ENCODE measurements at places on chromosomes 7 and 10.
A peak's percentile ranks its signal among the peaks of the same experiment; 100 is the strongest.

- DNase-seq, result no peak
Observed at GRCh38 chr10:77269163-77269562, 368.4 kb downstream of the KCNMA1 start.

DNA sequence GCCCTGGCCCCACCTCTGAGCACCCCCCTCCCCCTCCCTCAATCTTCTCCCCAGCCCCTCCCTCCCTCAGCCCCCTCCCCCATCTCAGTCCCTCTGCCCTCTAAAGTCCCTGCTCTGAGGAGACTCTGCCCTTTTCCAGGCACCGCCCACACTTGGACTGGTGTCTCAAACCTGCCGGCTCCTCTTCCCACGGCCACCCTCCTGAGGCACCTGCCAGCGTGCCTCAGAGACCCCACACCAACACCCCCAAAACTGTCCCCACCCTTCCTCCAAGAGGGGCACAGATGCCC is 34.6 kb upstream of the HSPB1 start:
- DNase-seq, result no peak

DNA sequence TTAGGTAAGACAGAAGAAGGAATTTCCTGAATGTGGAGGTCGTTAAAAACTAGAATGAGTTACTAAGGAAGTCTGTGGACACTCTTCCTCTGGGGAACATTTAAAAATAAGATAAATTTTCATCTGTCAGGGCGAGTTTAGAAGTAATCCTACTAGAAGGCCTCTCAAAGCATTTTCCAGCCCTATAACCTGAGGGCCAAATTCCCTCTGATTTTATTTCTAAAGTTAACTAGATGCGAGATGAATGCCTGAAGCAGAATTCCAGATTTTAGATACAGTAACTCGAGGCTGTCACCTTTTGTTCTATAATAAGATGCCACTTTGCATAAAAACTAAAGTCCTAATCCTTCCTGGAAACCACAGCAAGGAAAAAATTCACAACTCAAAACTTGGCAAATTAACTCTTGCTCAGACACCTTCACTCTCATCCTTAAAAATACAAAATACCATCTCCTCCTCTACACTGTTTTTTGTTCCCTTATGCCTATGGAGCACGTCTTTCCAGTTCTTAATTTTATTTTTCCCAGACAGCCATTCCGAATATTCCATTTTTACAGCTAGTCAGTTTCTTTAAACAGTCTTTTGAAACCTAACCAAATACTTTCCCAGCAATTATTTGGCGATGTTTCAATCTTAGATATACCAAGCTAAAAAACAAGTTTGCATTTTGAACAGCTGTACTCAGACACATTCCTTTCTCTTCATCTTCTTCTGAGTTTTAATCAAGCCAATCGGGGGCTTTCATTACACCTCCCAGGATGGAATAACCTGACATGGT is 420.7 kb upstream of the NFE2L3 start:
- no peak for DNase-seq

- DNase-seq, result peak; percentile 50
Observed at GRCh38 chr10:106189292-106189691, 975.2 kb downstream of the SORCS1 start.

DNA sequence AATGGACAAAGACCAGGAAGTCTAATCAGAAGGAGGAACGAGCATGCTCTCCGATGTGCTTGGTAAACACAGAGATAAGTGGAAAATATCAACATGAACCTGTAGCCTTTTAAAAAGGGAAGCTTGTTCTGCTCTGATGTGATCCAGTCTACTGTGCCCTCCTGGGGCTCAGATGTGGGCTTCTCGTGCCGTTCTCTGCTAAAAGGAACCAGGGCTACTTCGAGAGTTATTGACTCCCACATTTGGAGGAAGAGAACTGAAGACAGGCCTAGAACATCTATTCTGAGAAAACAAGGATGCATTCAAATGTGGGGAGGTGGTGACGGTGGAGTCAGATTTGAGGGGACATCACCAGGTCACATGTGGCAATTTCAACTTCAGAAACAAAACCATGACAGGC is 325.4 kb downstream of the GLRX3 start:
- no peak for DNase-seq

DNA sequence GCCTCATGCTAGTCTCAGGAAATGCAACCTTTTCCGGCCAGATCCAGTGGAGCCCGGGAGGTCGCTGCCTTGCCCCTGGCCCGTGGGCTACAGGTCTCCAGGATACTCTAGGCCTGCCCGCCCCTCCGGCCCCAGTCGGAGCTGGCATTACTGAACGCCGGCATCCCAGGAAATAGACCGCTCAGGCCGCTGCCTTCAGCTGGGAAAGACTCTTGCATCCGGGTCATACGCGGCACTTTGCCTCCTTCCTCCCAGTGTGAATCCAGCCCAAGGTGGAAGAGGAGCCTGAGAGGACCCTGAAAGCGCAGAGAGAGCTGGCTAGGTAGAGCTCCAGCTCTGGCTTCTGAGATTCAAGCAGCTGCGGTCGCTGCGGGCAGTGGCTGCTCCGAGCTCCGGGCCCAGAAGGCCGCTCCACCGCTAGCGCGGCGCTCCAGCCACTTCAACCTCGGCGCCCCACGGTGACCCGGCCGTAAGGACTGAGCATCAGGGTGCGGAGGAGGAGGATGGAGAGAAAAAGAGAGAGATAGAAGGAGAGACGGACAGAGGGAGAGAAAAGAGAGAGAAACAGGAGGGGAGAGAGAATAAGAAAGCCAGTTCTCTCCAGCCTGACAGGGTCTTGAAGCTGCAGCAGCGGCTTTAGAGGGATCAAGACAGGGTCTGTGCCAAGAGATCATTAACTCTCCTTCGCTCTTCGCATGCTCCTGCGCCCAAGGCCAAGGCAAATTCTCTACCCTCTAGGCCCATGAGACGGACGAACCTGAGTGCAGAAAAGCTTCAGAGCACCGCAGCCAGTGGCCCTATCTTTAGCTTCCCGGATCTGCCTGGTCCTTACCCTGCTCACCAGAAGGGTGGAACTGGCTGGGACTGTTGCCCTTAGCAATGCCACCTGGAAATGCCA is 1.8 kb upstream of the HOXA10 start:
- peak; percentile 78 for DNase-seq

DNA sequence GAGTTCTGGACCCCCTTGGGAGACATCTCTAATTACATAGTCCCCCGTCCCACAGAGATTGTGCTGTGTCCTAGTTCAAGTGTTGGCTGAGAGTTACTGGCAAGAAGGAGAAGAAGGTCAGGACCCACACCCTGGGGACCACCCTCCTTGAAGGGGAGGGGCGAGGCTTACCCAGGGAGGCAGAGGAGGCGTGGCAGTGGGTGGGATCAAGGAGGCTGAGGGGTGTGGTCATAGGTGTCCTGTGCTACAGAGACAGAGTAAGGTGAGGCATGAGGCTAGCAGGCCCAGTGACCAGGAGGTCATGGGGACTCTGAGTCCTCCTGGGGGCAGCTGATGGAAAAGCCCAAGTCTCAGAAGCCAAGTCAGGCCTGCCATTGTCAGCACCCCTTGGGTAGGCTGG is 29.4 kb upstream of the ADCYAP1R1 start:
- no peak for DNase-seq

DNA sequence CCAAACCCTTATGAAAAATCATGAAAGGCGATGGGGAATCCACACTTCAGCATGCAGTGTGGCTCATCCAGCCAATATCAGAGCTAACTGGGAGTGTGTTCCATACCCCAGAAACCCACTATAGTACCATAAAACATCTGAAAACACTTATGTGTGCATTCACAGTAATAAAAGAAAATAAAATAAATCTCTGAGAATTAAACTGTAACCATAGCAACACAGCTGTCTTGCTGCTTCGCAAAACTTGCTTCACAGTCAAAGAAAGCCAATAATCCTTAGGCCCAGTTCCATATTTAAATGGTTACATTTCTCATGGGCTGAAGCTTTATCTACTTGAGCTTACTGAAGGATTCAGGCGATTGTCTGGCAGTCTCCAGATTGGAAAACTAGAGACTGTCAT is 19.9 kb upstream of the POLR1F start:
- no peak for DNase-seq

DNA sequence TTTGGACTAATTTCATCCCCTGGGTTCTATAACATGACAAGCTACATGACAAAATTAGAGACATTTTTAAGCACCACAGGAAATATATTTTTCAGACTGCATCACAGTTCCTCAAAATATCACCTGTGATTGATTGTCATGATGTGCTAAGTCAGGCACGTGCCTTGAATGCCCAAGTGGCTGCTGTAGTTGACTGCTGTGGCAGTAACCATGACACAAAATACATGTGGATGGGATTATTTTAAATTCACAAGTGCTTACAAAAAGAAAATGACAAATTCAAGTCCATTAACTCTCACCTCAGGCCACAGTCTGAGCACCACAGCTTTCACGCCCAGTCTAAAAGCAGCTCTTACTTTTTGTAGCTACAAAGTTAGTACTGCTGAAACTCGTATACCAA is 45.5 kb downstream of the TNPO3 start:
- DNase-seq, result no peak

DNA sequence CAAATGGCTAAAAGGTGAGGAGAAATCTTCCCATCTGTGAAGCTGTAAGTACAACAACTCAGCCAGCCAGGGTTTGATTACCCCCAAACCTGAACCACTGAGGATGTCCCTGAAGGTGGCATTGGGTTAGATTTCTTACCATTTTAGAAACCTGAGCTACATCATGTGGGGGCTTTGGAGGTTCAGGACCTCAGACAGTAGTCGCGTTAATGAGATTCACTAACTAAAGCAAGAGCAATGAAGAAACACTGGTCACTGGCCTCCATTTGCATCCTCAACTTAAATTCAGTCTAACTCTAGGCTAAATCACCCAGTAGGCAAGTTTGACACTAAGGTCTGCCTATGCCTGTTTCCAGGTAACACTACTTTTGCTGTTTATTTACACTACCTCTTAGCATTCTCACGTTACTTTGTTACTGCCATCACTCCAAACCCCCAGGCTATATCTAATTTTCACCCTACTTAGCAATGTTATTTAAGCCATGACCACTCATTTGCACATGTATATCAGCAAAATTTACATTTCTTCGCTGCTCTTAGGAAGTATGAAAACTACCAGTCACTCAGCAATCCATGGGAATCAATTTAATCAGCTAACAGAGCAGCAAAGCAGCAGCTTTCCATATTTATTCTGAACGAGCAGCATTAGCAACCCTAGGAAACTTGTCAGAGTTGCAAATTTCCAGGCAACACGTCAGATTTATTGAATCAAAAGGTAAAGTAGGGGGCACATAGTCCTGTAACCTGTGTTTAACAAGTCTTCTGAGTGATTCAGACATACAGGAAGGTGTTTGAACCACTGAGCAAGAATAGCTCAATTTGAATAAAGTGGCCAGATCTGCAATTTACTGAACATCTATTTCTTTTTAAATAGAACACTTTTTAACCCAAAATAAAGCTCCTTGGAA is 788.4 kb upstream of the SORCS1 start:
- DNase-seq, result no peak

GRCh38 chr10:33489501-33490176 is 155.2 kb upstream of the NRP1 start:
- no peak for DNase-seq

DNA sequence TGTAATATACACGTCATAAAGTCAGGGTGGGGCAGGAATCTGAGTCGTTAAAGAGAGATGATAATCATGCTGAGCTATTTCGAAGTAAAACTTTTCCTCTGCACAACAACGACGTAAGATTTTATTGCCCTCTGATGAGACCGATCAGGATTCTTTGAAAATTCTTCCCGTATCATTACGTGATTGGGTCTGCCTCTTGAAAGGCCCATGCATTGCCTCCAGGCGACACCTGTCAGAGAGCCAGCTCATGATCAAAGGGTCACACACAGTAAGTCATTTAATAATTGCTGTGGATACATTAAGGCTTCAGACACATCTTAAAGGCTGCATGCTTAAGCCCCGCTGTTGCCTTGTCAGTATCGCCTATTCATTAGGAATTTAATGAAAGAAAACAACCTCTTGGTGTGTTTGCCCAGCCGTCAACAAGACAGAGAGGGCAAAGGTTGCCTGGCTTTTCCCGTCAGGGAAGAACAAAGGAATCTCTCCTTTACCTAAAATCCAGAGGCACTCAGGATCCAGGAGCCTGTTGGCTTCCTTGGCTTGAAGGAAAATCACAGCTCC is 189.0 kb upstream of the SH2B2 start:
- peak; percentile 35 for DNase-seq

DNA sequence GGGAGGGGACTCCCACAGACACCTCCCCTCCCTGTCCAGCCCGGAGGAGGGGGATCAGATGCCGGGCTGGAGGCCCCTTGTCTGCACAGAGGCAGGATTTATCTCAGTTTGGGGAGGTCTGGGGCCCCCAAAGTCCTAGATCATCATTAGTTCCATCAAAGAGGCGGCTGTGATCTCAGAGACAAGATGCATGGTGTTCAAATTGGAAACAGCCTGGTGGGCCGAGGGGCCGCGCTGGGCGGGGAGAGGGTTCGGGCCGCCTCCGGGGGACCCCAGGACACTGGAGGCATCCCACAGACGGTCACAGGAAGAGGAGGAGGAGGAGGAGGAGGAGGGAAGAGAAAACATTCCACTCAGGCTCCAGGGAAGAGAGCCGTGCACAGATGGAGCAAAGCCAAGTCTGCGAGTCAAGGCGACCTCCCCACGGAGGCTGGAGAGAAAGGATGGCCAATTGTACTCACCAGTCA is 69.5 kb upstream of the CUX1 start:
- DNase-seq, result no peak

GRCh38 chr10:94983555-94983954 is 45.1 kb downstream of the CYP2C9 start:
- no peak for DNase-seq

GRCh38 chr10:109115179-109115578 is 808.1 kb downstream of the XPNPEP1 start:
- no peak for DNase-seq

GRCh38 chr10:15588635-15589508 is 130.8 kb downstream of the ITGA8 start:
- DNase-seq, result peak; percentile 9

DNA sequence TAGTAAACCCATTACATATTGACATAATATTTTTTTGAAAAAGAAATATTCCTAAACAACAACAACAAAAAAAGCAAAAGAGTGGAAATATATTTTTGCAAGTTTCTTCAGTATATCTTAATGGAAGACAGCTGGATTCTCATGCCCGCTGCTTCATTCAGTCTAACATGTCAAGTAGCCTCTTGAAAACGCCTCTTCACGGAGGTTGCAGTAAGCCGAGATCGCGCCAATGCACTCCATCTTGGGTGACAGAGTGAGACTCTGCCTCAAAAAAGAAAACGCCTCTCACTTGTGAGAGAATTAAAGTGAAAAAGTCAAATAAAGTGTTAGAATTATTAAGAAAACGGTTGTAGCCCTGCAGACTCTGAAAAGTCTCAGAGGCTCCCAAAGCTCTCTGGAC is 1.3 kb downstream of the CUTC start:
- peak; percentile 75 for DNase-seq

DNA sequence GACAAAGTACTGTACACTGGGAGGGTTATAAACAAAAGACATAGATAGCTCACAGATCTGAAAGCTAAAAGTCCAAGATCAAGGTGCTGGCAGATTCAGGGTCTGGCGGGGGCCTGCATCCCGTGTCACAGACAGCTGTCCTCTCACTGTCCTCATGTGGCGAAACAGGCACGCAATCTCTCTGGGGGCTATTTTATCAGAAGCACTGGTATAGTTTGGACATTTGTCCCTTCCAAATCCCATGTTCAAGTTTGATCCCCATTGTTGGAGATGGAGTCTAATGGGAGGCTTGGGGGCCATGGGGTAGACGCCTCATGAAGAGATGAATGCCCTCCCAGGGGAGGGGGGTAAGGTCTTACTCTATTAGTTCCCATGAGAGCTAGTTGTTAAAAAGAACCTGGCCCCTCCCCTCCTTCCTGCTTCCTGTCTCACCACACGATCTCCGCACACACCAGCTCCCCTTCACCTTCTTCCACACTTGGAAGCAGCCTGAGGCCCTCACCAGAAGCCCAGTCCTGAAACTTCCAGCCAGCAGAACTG is 72.5 kb upstream of the UCN3 start:
- DNase-seq, result no peak
